ENCODE measurements at places on chromosomes 1 and 21. TPM values are rescaled to one million over a fixed set of nuclear protein-coding genes. Genes with fewer than 3 reads are reported as not detected.

The SCNM1 gene
- total RNA-seq: 34.6 TPM

The IFNLR1 gene
- 11.1 TPM for total RNA-seq

The CACNA1E gene
- total RNA-seq: 0.06 TPM

The BARHL2 gene
- not detected for total RNA-seq

The MYBPH gene
- total RNA-seq: not detected

The UBE2J2 gene
- total RNA-seq: 52.5 TPM

The FMOD gene
- 45.1 TPM for total RNA-seq

The OR2L5 gene
- not detected for total RNA-seq

The FHL3 gene
- 22.4 TPM for total RNA-seq

The MTHFR gene
- 45.4 TPM for total RNA-seq

The TNNI3K gene
- 1.3 TPM for total RNA-seq

The KANK4 gene
- 6.4 TPM for total RNA-seq

The USH2A gene
- total RNA-seq: not detected

The CLCA2 gene
- not detected for total RNA-seq

The RHBG gene
- total RNA-seq: not detected

- no peak for DNase-seq
Measured at GRCh38 chr1:64363111-64363510, 106.8 kb upstream of the CACHD1 start.

DNA sequence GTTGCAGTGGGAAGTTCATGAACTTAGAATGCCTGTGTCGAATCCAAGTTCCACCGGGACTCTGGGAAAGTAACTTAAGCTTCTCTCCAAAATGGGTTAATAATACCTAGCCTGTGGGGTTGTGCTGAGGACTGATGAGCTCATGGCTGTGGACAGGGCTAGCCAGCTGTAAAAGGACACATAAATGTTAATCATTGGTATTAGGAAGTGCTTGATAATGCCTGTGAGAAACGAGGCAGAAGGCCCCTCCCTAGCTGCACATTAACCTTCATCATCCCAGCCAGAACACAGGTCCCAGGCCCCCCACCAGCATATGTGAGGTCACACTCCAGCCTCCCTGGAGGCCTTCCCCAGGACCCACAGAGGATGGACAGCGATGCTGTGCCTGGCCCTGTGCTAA is 789 bp upstream of the GJB4 start:
- no peak for DNase-seq

GRCh38 chr1:61450454-61450853 is 274.5 kb downstream of the TM2D1 start:
- no peak for DNase-seq

GRCh38 chr21:32726839-32727686 is 750 bp downstream of the SYNJ1 start:
- DNase-seq: no peak

- DNase-seq: no peak
Measured at GRCh38 chr1:175538442-175538841, 205.0 kb downstream of the TNR start.

DNA sequence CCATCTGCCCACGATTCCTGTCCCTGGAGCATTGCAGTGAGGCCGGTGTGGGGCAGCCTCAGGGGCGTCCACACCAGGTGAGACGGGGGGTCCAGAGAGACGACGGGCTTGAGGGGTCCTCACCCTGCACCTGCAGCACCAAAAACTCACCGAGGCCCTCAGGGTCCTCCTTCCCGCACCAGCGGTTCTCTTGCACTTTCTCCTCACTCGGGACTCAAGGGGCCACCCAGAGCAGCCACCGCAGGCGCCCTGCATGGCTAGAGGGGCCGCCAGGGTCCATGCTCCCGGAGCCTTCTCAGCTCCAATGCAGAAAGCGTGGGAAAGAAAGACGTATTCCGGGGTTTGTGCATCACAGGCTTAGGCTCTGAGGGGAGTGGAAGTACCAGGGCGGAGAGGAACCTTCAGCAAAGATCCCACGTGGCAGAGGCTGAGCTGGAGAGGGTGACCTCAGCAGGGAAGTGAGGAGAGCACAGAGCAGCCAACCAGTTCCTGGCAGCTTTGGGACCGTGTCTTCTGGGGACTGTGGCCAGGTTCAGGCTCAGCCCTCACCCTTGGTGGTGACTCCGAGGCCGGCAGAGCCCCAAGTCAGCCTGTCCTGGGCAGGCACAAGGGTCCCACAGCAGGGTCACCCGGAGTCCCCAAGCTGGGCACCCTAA is 19.5 kb upstream of the COL6A2 start:
- peak; percentile 51 for DNase-seq

DNA sequence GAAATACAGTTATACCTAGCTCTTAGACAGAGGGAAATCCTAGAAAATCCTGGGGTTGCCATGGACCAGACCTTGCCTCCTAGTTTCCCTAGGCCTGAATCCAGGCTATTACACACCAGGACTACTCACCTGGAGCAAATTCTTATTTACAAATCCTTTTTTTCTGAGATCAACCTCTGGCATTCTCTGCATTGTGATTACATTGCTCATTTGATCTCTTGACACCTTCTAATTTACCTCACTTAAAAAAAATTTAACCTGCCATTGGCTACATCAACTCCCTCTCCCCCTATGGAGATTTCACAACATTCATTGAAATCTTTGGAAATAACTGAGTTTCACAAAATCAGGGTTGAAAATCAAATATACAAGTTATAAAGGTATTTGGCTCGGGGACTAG is 2.9 kb upstream of the C1orf105 start:
- DNase-seq: no peak

GRCh38 chr1:17245816-17246325 is 3.0 kb upstream of the PADI3 start:
- no peak for DNase-seq

GRCh38 chr1:23577056-23578004 is 18.0 kb upstream of the ID3 start:
- DNase-seq: no peak

- no peak for DNase-seq
Measured at GRCh38 chr1:54245501-54245900, 45.5 kb downstream of the MRPL37 start.

- DNase-seq: peak; percentile 62
Measured at GRCh38 chr21:45532826-45533360, 9.3 kb downstream of the SLC19A1 start.

GRCh38 chr1:160546942-160547341 is 23.9 kb upstream of the SLAMF6 start:
- no peak for DNase-seq

GRCh38 chr1:93625582-93626327 is 55.9 kb downstream of the BCAR3 start:
- no peak for DNase-seq

DNA sequence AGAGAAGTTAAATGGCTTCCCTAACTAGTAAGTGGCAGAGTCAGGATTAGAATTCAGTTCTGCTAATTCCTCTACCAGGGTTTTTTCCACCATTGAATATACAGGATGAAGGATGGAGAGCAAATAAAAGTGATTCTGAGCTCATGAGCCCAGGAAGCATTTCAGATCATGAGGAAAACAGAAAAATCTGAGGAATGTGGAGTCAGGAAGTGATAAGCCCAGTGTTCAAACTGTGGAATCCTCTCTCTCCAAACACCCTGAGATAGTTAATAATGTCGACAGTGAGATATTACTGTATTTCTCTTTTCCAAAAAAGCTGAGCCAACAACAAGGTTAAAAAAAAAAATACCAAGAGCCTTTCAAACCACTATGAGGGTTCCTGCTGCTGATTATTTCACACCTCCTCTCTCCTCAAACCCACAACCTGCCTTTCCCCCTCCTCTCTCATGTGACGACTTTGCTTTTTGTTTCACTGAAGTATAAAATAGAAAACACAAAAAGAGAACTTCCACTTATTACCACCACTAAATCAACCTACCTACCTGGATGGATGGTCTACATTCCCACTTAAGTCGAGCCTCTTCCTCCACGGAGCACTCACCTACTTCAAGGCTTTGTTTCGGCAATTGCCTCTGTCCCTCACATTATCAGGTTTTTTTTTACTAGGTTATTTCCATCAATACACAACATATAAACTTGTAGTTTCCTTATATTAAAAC is 8.9 kb downstream of the SLAMF1 start:
- DNase-seq: no peak

DNA sequence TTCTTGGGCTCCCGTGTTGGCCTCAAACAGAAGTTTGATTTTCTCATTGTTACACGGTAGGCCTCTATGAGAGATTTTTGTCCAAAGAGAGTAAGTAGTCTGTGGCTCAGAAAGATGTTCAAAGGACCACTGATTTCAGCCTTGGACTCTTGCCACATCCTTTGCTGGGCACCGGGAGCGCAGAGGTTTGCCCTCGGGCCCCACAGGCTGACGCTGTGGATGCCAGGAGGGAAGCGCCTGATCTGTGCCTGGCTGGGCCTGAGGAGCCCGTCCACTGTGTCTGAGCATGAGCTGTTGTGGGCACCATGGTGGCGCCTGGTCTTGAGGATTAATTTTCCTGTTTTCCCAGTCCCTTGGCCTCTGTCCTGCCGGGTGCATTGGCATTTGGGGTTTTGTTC is 52.3 kb downstream of the PCNT start:
- no peak for DNase-seq

GRCh38 chr1:226656201-226656600 is 82.9 kb downstream of the ITPKB start:
- DNase-seq: no peak

DNA sequence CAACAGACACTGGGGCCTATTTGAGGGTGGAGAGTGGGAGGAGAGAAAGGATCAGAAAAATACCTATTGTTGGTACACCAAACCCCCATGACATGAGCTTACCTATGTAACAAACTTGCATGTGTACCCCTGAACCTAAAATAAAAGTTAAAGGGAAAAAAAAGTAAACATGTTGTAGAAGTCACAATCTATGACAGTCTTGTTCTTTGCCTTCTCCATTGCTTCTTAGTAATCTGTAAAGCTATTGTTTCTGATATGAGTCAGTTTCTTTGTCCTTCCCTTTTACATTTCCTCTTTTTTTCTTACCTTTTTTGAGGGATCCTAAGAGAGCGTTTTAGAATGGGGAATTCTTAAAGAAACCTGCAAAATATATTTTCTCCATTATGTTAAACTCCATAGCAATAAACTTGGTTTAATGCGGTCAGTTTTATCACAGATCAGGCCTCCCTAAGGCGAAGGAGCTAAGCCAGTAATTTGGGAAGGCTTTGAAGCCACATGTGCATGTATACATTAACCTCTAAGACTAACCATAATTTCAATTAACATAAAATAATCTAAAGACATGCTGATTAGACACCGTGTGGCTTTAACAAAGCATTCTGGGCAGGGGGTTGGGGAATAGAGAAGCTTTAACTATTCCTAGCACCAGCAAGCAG is 77.8 kb upstream of the C1orf105 start:
- DNase-seq: no peak

DNA sequence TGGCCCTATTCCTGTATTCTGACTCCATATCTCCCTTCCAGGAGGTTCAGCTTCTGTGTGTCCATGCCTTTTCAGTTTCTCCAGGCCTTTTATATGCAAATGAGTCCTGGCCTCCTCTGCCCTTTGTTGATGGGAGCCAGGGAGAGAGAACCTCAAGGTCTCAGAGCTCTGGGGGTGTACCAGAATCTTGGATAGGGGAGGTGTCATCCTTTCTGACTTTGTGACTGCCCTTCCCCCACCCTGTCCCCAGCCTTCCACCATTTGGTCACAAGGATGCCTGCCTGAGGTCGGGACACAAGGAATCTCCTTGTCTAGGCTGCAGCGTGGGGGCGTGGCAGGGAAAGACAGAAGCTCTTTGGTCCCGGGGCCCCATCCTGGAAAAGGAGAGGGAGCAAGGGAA is 18.6 kb downstream of the LURAP1 start:
- DNase-seq: no peak

GRCh38 chr1:179058487-179059483 is 23.1 kb upstream of the TOR3A start:
- no peak for DNase-seq

DNA sequence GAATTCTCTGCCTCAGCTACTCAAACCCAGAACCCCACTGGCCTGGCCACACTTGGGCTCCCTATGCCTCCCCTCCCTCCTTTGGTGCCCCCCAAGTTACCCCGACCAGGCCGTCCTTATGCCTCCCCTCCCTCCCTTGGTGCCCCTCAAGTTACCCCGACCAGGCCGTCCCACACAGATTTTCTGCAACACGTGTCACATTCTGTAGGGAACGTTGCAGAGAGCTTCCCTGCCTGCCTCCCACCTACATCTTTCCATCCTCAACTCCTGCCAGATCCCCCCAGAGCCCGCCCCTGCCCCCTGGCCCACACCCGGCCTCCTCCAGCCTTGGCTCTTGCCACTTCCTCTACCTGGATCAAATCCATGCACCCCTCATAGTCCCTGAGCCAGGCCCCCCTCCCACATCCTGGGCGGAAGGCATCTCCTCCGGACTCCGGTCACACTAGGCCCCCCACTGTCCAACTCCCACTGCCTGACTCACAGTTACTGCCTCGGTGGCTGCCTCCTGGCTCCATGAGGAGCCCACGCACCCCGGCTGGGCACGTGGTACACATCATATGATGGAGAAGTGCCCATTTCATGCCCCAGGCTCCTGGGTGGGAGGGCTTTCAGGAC is 41.2 kb downstream of the KCNAB2 start:
- DNase-seq: no peak

- DNase-seq: no peak
Measured at GRCh38 chr1:160580221-160580812, 1.0 kb upstream of the CD84 start.

DNA sequence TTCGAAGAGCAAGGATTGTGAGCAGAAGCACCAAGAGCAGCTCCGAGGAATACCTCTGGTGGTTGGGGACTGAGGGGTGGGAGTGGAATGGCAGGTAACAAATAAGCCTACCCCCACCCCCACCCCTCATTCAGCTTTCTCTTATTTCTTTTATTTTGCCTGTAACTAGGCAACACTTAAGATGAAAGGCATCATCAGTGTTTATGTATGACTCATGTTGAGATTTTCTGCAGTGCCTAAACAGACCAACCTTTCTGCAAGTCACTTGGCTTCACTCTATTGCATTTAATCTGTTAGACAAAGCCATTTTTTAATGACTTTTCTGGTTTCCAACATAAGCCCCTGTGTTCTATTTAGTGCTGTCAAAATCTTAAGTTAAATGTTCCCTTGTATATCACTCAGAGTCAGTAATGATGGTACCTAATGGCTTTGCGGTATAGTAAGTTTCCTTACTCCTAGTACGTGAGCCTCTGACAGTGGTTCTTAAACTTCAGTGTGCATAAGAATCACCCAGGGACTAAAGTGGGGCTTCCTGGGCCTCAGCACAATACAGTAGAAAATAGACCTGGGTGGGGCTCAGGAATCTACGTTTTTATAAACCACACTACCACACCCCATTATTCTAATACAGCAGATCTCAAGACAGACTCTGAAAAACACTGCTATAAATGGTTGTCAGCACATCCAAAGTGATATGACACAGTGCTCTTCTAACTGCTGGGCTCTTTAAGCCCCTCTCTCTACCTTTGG is 19.9 kb downstream of the CASQ2 start:
- no peak for DNase-seq

- DNase-seq: no peak
Measured at GRCh38 chr1:88661951-88662699, 21.9 kb upstream of the PKN2 start.

- DNase-seq: no peak
Measured at GRCh38 chr1:22835636-22836319, 125.1 kb downstream of the EPHB2 start.

- DNase-seq: peak; percentile 15
Measured at GRCh38 chr1:53581476-53581875, 122.3 kb downstream of the DMRTB1 start.

- DNase-seq: no peak
Measured at GRCh38 chr1:63618011-63618410, 24.8 kb downstream of the PGM1 start.

- DNase-seq: no peak
Measured at GRCh38 chr1:177366091-177366490, 195.3 kb downstream of the BRINP2 start.

- peak; percentile 29 for DNase-seq
Measured at GRCh38 chr21:42221581-42222345, 2.8 kb downstream of the ABCG1 start.
